HuH-7 (cell line): ENCODE measurements at places on chromosomes 11 and 22.

DNA sequence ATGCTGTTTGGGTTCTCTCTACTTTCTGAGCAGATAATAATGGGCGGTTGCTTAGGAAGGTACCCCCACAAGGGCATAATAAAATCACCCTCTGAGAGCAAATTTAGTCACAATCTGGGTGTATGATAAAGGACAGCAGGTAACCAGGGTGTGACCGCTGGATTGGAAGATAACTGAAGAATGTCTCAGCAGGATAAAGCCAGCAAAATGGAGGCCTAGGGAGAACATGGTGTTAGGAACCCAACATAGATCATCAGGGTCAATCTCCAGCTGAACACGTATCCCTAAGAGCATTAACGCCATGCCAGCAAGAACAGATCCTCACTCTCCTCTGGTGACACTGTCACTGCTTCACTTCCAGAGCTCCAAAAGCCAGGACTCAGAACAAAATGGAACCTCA is 64.5 kb upstream of the SCUBE2 start:
- DNase-seq = no peak

DNA sequence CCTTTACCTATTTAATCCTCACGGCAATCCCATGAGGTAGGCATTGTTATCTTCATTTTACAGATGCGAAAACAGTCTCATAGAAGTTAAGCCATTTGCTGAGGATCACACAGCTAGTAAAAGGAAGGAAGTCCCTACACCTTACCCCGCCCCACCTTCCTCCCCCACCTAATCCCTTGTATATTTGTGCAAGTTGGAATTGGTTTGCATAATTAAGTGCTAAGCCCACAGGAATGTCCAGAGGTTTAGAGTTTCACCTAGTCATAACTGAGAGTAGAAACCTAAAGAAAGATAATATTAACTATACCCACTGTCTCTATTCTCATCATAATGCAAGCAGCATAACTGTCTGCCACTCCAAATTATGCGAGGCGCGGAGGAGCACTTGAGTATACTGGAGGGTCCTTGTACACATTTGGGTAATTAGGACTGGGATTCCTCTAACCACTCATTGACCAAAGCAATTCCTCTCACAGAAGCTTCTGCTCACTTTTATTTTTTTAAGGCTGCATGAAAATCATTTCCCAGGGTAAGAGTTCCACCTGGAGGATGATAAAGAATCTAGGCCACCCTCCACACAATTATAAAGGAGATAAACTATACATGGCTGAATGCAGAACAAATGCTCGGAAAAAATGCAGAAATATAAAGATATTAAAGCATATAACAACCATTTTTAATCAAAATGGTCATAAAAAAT is 199.9 kb downstream of the FAM181B start:
- no peak for DNase-seq

DNA sequence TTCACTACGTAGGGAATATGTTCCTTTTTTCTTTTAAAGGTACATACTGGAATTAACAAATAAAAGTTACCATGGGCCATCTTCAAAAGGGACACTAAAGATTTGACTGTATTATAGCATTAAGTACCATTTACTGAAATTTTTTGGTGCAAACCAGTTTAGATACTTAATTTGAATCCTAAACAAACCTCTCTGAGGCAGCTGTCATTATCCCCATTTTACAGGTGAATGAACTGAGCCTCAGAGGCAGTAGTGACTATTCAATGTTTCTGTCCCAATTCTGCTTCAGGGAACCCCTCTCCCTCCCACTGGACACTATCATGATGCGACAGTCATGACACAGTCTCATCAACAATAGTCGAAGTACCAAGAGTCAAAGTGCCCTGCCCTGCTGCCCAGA is 76.2 kb upstream of the PHF21A start:
- no peak for DNase-seq

DNA sequence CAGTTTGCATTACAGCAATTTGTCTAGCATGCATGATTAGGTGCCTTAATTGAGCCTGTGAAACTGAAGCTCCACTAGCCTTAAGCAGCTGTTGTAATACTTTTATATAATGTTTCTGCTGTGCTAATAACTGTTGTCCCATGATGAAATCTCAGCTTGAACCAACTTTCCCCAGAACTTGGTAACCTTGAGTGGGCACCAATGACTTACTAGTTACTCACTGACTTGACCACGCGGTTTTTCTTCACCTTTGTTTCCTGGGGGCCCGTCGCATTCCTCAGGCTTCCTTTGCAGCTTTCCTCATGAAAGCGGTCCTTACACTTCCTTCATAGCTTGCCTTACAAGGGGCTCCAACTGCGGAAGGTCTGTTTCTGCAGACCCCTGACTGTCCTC is 11.2 kb upstream of the GLYATL1 start:
- no peak for DNase-seq

- peak; percentile 82 for DNase-seq
Observed at GRCh38 chr22:32660292-32660691, 141.2 kb upstream of the TIMP3 start.

GRCh38 chr11:83725728-83726127 is 439.6 kb upstream of the CCDC90B start:
- no peak for DNase-seq

GRCh38 chr11:74269161-74269811 is 42.2 kb downstream of the P4HA3 start:
- no peak for DNase-seq

GRCh38 chr11:10914050-10914449 is 56.2 kb upstream of the ZBED5 start:
- no peak for DNase-seq

GRCh38 chr11:110134110-110134509 is 40.9 kb downstream of the ZC3H12C start:
- DNase-seq = no peak

- no peak for DNase-seq
Observed at GRCh38 chr22:22235558-22235957, 9.0 kb upstream of the VPREB1 start.

DNA sequence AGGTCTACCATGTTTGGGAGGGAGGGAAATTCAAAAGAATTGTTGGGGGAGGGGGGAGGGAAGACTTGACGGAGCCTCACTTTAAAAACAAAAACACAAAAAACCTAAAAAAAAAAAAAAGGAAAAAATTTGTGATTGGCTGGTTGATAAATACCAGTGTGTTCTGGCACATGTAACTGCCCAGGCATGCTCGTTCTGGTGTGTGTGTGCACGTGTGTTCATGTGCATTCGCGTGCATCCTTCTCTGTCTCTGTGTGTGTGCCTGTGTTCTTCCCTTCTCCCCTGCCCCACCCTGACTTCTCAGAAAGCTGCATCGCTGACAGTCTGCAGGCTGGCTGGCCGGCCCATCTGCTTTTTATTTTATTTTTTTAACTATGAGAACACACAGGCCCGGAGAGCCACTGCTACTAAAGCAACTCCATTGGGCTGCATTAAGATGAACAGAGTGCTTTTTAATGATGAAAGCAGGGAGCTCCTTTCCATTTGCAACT is 22.6 kb upstream of the ADSL start:
- no peak for DNase-seq

DNA sequence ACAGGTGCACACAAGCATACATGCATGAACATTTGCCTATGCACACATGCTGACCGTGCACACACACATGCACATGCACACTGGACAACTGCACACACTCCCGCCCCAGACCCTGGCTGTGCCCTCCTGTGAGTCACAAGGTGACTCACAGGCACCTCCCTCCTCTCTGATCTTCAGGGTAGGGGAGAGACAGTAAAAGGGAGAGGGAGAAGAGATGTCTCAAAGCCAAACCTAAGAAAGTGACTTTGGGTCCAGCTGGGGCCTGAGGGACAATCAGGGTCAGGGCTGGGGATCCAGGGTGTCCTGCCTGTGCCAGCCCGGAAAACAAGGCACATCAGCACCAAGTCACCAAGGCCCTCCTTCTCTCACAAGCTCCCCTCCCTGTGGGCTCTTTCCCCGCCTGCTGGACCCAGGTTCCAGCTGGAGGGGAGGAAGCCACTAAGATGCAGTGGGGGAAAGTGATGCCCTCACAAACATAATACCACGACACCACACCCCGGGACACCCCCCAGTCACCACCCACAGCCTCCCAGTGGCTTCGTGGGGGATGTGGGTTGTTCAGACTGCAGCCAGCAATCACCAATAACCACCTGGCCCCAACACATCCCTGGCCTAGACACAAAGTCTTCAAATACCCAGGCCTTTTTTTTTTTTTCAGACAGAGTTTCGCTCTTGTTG is 39.3 kb downstream of the PDGFB start:
- no peak for DNase-seq

- no peak for DNase-seq
Observed at GRCh38 chr11:36672815-36673450, 74.9 kb upstream of the RAG2 start.

- no peak for DNase-seq
Observed at GRCh38 chr22:43928468-43928867, 4.9 kb downstream of the PNPLA3 start.

- DNase-seq = no peak
Observed at GRCh38 chr11:90722552-90723190, 499.8 kb upstream of the CHORDC1 start.

DNA sequence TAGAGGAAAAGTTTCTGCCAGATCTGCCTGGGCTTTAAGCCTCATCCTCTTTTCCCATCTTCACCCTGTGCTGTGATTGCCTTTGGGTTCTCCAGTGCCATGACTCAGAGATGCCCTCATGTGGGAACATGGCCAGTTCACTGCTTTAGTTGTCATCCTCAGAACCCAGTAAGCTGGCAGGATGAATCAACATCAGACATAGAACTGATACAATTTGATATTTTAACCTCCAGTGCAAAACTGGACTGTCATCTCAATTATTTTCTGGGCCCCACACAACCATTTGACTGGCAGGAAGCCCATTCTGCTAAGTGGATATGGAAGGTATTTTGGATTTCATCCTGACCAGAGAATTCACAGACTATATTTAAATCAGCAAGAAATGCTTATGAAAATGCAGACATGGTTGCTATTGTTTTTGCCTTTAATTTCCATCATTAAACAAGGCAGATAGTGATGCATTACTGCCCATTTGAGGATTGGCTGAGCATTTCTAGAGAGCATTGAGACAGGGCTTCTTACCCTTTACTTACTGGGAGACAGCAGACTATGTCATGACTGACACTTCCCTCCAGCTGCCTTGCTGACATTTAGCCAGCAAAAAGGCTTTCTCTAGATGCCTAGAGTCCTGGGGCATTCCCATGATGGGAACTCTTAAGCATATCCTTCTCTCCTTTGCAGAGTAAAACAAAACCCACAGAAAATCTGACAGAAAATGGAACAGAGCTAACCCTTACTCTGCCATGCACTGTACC is 327.1 kb upstream of the MTNR1B start:
- DNase-seq = no peak

DNA sequence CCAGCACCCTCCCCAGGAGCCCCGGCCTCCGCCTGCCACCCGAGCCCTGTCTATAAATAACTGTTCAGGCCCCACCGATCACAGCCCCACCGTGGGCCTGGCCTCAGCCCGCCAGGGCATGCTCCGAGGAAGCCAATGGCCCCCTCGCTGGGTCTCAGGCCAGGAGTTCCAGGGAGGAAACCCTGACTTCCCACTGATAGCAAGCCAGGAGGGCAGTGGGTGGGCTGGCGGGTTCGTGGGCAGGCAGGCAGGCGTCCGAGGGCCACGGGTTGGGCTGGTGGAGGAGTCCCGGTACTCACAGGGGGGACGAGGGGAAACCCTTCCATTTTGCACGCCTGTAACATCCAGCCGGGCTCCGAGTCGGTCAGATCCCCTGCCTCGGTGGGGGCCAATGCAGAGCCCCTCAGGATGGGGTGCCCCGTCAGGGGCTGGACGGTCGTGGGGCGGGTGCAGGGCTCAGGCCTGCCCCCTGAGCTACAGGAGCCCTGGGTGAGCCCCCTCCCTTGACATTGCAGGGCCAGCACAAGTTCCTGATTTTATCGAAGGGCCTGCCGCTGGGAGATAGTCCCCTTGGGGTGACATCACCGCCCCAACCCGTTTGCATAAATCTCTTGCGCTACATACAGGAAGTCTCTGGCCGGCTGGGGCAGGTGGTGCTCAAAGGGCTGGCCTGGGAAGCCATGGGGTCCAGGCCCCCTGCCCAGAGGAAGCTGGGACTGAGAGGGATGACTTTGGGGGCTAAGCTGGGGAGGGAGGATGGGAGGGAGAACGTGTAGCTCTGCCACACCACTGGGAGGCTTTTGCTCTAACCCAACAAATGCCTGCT is at the start of gene SPI1:
Gene SPI1 (minus strand): TSS at position 538 of the 826 bp plus-strand sequence. CDS start 194 bp downstream, at position 344.
- DNase-seq = no peak

GRCh38 chr11:2780850-2781407 is 81.1 kb upstream of the KCNQ1OT1 start:
- no peak for DNase-seq

- DNase-seq = no peak
Observed at GRCh38 chr11:79942646-79943045, 501.8 kb upstream of the TENM4 start.

DNA sequence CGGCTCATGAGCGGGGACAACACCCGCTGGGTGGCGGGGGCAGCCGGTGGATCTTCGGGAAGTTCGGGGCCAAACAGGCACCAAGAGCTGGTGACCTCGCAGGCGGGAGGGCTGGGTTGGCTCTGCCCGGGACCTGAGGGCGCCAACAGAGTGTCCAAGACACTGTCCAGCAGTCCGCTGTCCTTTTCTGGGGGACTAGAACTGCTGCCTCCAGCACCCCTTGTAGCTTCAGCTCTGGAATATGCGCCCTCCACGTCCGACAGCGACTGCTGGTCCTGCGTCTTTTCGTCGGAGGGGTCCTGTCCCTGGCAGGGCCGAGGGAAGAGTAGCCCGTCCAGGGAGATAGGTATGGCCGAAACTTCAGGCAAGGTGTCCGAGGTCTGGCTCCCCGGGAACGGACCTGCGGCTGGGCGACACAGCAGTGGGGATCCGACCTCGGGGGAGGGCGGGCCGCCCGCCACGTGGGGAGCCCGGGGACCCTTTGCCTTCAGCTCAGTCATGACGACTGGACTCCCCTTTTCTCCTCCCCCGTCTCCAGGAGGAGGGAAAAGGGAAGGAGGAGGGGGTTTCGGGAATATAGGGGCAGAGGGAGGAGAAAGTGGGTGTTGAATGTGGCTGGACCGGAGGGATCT is 926 bp downstream of the PGR start:
- DNase-seq = no peak

DNA sequence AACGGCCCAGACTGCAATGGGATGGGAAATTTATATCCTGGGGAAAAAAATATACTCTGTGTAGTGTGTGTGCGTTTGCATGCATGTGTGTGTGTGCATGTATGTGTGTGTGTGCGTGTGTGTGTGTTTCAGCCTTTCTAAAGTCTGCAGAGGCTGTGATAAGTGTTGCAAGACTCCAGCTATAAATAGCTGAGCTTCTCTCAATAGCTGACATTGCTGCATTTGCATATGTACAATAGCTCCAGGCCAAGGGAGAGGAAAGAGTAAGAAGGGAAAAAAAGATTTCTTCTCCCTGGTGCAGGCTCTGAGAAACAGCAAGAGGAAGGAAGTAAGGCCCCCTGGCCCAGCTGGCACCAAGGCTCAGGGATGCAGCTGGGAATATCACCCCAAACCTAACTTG is 483.0 kb downstream of the MN1 start:
- DNase-seq = no peak

- no peak for DNase-seq
Observed at GRCh38 chr11:101523193-101523592, 60.6 kb downstream of the TRPC6 start.

GRCh38 chr11:20536784-20537183 is 62.6 kb upstream of the SLC6A5 start:
- DNase-seq = no peak

GRCh38 chr11:70933981-70934583 is 318.3 kb downstream of the SHANK2 start:
- DNase-seq = no peak

GRCh38 chr11:76448506-76448905 is 3.7 kb downstream of the EMSY start:
- DNase-seq = no peak
